Activated gamma-delta T cell treated with anti-CD3 and anti-CD28 coated beads, Interleukin-2, amount 50 U/mL, for 16 hours (primary cell): ENCODE measurements at places on chromosomes 11 and 22.

DNA sequence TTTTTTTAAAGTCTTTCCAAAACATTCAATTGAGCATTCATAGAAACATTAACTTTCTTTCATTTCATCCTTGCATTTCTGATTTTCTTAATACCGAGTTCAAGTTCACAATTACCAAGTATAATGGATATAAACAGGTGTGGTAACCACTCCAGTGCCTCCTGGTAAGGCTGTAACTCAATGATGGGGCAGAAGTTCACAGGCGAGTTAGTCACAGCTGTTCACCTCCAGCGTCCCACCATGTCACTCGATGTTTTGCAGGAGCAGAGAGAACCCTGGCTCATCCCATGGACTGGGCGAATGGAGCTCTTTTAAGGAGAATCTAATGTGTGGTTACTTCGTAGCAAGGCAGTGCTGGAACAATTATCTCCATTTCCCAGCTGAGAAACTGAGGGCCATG lies 94.4 kb upstream of the ALX4 start:
- no peak for DNase-seq

DNA sequence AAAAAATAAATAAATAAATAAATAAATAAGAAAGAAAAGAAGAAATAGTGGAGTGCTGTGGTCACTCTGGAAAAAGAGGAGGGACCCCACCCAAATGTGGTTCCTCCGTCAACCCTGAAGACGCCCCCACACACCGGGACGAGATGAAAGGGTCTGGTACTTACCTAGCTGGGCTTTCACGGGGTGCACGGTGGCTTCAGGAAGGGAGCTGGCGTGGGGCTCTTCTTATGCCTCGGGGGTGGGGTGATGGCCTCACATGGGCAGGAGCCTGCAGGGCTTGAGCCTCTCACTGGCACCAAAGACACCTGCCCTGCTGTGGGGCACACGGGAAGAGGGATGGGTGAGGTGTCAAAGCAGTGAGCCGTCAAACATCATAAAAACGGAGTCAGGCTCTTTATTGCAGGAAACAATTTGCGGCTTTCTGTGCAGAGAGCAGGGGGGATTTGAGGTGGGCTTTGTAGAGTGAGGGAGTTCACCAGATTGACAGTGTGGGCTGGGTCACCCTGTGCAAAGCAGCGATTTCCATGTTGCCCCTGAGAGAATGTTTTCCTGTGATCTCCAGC lies 28.0 kb upstream of the KRTAP5-6 start:
- no peak for DNase-seq

DNA sequence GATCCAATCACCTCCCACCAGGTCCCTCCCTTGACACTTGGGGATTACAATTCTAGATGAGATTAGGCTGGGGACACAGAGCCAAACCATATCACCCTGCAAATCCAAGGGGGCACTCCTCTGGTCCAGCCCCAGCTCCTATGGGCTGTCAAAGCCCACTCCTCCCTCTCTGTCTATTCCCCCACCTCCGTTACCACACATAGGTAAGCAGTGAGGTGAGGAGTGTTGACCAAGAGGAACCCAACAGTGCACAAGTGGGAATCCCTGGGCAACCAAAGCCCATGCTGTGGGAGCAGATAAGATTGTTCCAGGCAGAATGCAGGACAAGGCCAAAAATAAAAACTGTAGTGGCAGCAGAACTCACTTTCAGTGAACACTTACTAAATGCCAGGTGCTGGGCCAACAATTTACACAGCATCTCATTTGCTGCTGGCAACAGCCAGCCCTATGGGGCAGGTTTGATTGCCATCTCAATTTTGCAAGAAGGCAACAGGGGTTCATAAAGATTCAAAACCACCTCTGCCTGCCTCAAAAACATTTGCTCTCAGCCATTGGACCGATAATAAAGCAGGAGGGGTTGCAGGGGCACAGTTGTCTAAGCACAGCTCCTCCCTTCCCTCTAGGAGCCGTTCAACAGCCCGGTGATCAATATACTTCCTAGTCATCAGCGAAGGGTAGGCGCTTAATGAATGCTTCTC lies 8.9 kb downstream of the SDF2L1 start:
- DNase-seq = no peak

- DNase-seq = no peak
Observed at GRCh38 chr11:64183890-64184289, 2.1 kb upstream of the STIP1 start.
